Stimulated activated CD4-positive, alpha-beta T cell treated with anti-CD3 and anti-CD28 coated beads, Interleukin-12 subunit alpha, Interleukin-12 subunit beta, amount 100 ng/mL, for 48 hours (primary cell): ENCODE measurements at places on chromosomes 6 and 20.
A peak's percentile ranks its signal among the peaks of the same experiment; 100 is the strongest.

- DNase-seq: no peak
Measured at GRCh38 chr6:45812922-45813321, 202.7 kb downstream of the CLIC5 start.

GRCh38 chr20:59006864-59007664, at the start of gene CTSZ:
Gene CTSZ, minus strand, starts transcription at chr20:59007254. Its CDS starts 126 bp downstream, at chr20:59007128.
- DNase-seq: no peak

DNA sequence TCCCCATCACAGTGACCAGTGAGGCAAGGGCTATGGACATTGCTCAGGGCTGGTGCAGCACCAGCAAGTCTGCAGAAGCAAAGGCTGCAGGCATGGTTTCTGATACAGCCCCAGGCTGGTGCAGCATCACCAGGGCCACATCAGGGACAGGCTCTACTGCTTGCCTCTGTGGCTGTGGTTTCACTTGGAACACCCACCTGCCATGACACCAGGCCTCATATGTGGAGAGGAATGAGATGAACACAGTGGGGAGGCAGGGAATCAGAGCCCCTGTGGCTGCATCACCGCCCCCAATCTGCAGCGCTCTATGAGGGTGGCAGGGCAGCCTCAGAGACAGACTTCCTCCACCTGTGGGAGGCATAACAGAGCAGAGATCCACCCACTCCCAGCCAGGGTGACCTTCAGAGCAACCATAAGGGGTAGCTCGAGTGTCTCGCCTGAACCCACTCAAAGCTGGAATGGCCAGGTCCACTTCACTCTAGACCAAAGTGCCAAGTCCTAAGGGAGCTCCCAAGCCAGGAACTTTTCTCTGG, 7.9 kb downstream of the RING1 start:
- no peak for DNase-seq

GRCh38 chr6:33779290-33779689, 9.6 kb downstream of the LEMD2 start:
- no peak for DNase-seq

- no peak for DNase-seq
Measured at GRCh38 chr6:164337925-164338397, 923.4 kb downstream of the QKI start.

DNA sequence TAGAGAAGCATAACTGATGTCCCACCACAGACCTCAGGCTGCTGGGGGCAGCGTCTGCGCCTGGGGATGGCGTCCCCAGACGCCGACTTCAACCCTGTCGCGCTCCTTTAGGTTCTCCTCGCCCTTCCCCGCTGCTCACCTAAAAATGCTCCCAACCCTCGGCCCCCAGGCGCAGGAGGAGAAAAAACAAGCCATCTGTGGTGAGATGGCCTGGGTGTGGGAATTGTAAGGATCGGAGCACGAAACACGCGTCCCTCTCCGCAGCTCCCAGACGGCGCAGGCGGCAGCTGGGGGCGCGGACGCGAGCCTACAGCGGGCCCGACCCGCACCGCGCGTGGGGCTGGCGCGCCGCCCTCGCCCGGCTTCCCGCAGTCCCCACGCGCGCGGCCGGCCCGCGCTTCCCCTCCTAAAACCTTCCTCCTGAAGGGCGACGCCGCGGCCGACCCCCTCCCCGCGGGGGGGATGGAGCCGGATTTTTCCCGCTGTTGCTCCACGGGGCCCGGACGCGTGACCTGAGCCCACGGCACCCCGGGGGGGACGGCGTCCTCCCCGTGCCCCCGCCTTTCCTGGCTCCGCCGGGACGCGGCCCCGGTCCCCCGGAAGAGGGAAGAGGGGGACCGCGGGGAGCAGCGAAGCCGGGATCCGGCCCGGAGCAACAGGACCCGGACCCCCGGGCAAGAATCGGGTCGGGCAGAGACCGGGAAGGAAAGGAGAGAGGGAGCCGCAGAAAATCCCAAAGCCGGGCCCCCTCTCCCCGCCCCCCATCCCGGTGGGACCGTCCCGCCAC, 611 bp downstream of the EPB41L2 start:
- DNase-seq: no peak

- no peak for DNase-seq
Measured at GRCh38 chr6:48135323-48136084, 24.5 kb upstream of the PTCHD4 start.

GRCh38 chr6:113558431-113558830, 298.7 kb upstream of the MARCKS start:
- DNase-seq: no peak

DNA sequence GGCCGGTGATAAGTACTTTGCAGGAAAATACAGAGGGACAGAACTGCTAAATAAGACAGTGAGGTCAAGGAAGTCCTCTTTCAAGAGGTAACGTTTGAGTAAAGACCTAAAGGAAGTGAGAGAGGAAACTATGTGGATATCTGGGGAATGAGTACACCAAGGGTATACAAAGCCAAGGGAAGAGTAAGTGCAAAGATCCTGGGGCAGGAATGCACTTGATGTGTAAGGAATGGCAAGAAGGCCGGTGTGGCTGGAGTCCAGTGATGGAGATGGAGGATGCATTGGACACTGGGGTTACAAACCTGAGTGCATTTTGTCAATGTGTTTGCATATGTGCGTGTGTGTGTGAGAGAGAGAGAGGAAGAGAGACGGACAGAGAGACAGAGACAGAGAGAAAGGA, 32.1 kb upstream of the TGM2 start:
- no peak for DNase-seq

DNA sequence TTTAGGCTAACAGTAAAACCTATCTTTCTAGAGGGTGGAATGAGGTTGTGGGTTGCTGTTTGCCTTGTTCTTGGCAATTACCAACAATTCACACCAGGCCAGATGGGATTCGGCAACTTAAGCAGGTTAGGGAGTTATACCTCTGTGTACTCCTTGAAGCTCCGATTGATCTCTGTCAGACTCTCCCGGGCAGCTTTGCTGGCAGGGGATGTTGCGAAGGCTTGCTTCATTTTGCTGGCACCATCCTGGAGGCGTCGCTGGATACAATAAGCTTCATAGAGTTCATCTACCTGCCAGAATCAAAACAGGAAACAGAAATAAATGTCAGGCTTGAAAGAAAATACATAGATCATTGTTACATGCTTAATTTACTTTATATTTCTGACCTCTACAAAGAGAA, 66.4 kb upstream of the ARMH2 start:
- DNase-seq: no peak

GRCh38 chr6:30168741-30169140, 5.4 kb downstream of the TRIM15 start:
- no peak for DNase-seq

DNA sequence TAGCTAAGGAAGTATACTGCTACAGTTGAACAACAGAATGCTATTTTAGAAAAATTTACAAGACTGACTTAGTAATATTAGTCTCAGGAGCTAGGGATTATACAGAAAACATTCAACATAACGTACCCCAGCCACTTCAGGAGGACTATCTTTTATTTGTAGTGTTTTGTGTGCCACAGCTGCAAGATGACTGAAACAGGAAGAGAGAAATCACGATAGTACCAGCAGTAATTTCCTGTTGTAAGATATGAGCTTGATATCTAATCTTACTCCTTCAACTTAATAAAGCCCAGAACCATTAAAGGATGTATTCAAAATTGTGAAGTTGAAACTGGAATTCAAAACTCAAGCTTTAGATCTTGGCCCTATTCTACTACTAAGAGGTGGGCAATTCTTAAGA, 42.1 kb downstream of the SLC35A1 start:
- DNase-seq: no peak

GRCh38 chr6:159259441-159260125, 90.4 kb downstream of the FNDC1 start:
- DNase-seq: no peak

- DNase-seq: no peak
Measured at GRCh38 chr6:104572901-104573300, 286.8 kb downstream of the HACE1 start.

GRCh38 chr6:23403460-23403859, 722.6 kb upstream of the NRSN1 start:
- no peak for DNase-seq

GRCh38 chr6:159969204-159969912, 476 bp downstream of the IGF2R start:
- no peak for DNase-seq

DNA sequence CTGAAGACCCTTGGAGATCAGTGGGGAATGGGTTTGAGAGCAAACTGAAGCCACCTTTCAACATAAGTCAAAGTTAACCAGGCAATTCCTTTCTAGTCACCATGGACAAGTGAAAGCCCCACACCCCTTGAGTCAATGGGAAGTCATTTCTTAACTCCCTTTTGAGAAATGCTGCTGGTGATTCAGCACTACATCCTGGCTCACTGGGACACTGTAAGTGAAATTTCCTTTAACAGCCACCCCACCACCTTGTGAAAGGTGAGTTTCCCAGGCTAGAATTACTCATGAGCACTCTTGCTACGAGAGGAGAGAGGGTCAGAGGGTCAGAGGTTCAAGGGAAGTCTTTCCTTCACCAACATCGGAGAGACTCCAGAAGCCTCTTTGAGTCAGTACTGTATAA, 93.3 kb upstream of the MARCKS start:
- peak; percentile 2 for DNase-seq

- DNase-seq: peak; percentile 54
Measured at GRCh38 chr6:6008648-6009421, 2.1 kb upstream of the NRN1 start.

DNA sequence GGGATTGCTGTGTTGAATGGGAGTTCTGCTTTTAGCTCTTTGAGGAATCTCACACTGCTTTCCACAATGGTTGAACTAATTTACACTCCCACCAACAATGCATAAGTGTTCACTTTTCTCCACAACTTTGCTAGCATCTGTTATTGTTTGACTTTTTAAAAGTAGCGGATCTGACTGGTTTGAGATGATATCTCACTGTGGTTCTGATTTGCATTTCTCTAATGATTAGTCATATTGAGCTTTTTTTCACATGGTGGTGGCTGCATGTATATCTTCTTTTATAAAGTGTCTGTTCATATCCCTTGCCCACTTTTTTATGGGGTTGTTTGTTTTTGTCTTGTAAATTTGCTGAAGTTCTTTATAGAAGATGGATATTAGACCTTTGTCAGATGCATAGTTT, 588.3 kb upstream of the ADGRB3 start:
- no peak for DNase-seq

GRCh38 chr6:121932076-121932991, 467.1 kb upstream of the HSF2 start:
- no peak for DNase-seq

GRCh38 chr6:157150076-157150475, 173.2 kb downstream of the TMEM242 start:
- no peak for DNase-seq

DNA sequence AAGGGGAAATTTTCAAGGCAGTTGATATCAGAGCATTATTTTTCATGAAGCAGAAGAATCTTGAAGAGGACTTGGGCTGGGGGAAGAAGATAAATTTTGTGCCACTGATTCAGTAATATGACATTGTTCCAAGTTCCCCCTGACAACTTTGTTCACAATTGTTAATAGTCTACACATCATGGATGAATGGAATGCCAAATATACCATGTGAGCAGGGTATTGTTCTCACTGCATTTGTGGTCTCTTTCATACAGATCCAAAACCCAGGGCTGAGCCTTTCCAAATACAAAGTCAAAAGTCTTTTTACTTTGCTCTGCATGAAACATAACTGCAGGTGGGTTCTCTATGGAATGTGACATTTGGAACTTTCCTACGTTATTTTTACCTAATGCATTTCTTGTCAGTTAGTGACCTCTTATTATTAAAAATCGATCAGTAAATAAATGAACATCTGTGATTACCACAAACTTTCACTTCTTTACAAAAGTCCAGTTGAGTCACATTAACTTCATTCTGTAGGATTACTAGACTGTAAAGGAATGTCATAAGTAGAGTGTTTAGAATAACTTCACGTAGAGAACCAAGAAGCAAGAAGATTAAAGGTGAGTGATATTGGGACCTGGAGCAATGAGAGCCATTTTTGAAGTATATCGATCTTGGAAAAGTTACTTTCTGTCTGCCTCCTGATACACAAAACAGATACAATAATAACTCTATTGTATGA, 100.9 kb downstream of the RCAN2 start:
- no peak for DNase-seq

- no peak for DNase-seq
Measured at GRCh38 chr6:37971711-37972390, 152.3 kb downstream of the ZFAND3 start.

DNA sequence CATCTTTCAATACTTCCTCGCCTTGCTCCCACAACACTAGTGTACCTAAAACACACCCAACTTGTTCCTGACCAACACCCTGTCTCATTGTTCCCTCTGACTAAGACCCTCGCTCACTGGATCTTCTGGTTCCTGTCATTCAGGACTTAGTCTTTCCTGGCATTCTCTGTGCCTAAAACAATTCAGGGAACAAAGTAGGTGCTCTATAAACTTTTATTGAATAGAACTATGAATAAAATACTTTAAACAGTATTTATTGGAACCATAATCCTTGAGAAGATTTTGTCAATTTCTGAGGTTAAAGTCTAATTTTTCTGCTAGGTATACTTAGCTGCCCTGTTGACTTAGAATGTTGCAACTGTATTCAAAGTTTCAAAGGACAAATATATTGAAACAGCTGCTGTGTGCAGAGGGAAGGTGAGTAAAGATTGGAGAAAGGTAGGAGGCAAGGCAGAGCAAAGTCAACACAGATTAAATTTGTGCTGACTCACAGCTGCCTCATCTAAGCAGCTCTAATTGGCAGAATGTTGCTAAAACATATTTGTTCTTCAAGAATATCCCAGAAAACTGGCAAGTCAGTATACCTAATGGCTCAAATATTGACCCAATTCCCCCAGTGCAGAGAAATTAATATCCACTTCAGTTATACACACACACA, 37.6 kb downstream of the GSTA2 start:
- no peak for DNase-seq

- DNase-seq: no peak
Measured at GRCh38 chr20:15199698-15200097, 862.3 kb upstream of the FLRT3 start.

DNA sequence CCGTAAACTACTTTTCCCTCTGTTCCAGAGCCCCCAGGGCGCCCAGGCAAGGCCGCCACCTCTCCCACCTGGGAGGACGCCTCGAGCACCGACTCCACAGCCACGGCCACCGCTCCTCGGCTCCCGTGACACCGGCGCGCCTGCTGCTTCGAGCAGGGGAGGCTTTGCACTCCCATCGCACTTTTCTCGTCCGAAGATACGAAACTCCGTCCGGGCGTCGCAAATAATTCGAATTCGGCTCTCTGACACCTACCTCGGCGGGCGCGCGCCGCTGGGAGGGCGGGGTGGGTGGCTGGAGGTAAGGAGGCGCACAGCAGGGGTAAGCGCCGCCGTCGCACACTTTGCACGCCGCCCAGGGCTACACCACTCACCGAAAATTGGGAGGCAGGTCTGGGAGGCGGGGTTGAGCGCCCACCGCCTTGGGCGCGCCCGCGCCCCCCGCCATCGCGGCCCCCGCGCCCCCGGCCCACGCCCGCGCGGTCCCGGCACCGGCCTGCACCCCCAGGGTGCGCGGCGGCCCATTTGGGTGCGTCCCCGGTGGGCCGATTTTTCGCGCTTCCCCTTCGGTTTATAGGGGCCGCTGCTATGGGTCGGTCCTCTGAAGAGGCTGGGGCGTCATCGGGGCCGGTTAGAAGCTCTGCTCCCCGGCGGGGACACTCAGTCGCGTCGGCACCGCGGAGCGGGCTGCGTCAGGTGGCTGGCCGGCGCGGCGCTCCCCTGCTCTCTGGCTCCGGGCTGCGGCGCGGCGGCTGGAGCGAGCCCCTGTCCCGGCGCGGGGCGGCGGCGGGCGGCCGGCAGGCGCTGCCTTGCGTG, 36.2 kb downstream of the GNAS start:
- DNase-seq: peak; percentile 56

- no peak for DNase-seq
Measured at GRCh38 chr6:125948455-125948854, 8.1 kb upstream of the HINT3 start.

- DNase-seq: no peak
Measured at GRCh38 chr6:157893238-157893637, 70.2 kb downstream of the SNX9 start.

- no peak for DNase-seq
Measured at GRCh38 chr6:143594647-143595046, 83.1 kb upstream of the PHACTR2 start.
